ENCODE measurements at places on chromosomes 3 and 15.

- no peak for DNase-seq
Observed at GRCh38 chr15:25671132-25671531, 192.0 kb downstream of the ATP10A start.

DNA sequence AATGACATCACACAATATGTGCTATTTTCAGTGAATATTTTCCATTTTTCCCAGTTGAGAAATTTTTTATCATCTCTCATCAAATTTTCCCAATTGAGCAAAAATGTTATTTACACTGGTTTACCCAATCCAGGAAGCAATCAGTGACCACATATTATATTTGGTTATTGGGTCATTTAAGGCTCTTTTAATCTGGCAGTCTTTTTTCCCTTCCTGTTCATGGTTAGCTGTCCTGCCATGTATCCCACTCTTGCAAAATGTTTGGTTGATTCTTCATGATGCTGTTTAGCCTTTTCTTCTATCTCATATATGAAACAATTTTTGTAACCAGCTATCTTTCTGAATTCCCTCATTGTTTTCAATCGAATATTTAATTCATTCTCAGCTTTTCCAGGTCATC is 626.0 kb downstream of the RBMS3 start:
- no peak for DNase-seq

GRCh38 chr3:13861461-13861860 is 18.4 kb downstream of the WNT7A start:
- no peak for DNase-seq

DNA sequence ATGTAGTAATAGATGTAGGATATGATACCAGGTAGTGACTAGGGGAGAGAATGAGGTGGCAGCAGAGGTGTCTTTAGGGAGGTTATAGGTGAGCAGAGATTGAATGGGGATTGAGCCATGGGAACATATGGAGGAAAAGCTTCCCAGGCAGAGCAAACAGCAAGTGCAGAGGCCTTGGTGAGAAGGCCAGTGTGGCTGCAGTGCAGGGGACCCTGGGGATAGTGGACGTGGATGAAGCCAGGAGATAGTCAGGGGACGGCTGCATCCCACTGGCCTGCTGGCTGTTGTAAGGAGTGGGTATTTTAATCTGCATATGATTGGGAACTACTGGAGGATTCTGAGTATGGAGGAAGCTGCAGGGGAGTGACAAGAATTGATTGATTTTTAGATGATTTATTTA is 62.7 kb upstream of the TRAK1 start:
- no peak for DNase-seq

- DNase-seq = no peak
Observed at GRCh38 chr15:27182561-27183110, 211.7 kb downstream of the GABRG3 start.

DNA sequence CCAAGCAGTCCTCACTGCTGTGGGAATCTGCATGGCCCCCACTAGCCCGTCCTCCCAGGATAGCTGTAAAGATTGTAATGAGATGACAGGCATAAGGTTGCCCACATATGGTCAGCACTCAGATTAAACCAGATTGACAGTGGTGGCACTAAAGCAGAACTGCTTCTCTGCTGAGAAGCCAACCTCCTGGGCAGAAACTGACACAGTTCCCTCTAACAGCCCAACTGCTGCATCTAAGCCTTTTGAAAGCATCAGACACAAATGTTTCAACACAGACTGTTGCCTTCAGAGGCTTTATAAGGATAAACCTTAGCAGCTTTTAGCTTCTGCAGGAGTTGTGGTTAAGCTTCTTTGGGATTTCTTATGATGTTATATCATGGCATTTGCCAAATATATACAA is 13.0 kb downstream of the DCLK3 start:
- DNase-seq = no peak

- DNase-seq = no peak
Observed at GRCh38 chr15:70272565-70273355, 175.0 kb upstream of the TLE3 start.

GRCh38 chr3:180827171-180827570 is 85.3 kb upstream of the FXR1 start:
- DNase-seq = no peak

- DNase-seq = no peak
Observed at GRCh38 chr3:67389176-67389575, 265.2 kb downstream of the SUCLG2 start.

- no peak for DNase-seq
Observed at GRCh38 chr3:10472877-10473440, 32.4 kb downstream of the ATP2B2 start.

GRCh38 chr15:52362497-52362896 is 66.9 kb upstream of the MYO5C start:
- no peak for DNase-seq

GRCh38 chr3:190116551-190117067 is 4.1 kb downstream of the P3H2 start:
- no peak for DNase-seq

- peak; percentile 47 for DNase-seq
Observed at GRCh38 chr3:134799393-134799792, 4.3 kb downstream of the EPHB1 start.

DNA sequence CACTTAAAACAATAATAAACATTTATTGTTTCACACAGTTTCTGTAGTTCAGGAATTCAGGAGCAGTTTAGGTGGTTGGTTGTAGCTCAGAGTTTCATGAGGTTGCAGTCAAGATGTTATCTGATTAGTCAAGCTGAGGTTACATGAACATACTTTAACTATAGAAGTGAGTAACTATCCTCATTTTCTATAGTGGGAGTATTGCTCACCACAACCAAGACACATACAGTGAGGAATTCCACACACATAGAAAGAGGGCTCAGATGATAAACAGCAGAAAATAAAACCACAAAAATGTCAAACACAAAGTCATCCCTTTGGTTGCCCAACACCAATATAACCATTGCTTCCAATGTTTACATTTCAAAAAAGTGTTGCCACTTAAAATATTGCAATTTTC is 13.6 kb downstream of the SCN11A start:
- peak; percentile 3 for DNase-seq

DNA sequence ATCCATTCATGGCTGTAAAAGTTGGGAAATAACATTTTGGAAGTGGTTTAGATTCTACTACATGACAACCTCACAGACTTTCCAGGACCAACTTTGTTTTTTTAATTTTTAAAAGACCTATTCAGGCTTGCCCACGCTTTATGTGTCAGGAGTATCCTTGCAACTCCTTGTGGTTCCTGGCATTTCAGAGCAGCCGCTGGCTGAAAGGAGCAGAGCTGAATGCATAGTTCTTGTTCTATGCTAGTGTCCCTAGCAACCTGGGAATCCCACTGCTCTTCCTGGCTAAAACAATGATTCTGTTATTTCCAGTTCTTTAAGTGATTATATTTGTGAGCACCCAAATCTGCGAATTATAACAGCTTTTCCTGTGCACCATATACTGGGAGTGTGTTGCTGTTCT is 34.9 kb downstream of the CP start:
- no peak for DNase-seq

- DNase-seq = no peak
Observed at GRCh38 chr3:13546667-13547171, 2.2 kb upstream of the FBLN2 start.
